ENCODE measurements at places on chromosomes 4 and X.

GRCh38 chr4:100827756-100828155 is 309.9 kb upstream of the EMCN start:
- no peak overlapping the region for H3K4me3 ChIP-seq
- H3K36me3 ChIP-seq, result no peaks in the 10 kb centered on the region
- no peaks in the 10 kb centered on the region for H3K27me3 ChIP-seq
- no peak for DNase-seq
- no peak overlapping the region for H3K27ac ChIP-seq

- no peak overlapping the region for H3K4me3 ChIP-seq
- H3K27me3 ChIP-seq, result peaks cover 16% of the 10 kb centered on the region
- H3K4me1 ChIP-seq, result no peaks in the 10 kb centered on the region
- H3K36me3 ChIP-seq, result no peaks in the 10 kb centered on the region
- DNase-seq, result no peak
These were observed 23.5 kb downstream of the OTC start for GRCh38 chrX:38375891-38376290.

GRCh38 chrX:136215559-136215958 is 35.6 kb downstream of the MAP7D3 start:
- H3K4me3 ChIP-seq, result no peak overlapping the region
- peaks cover 12% of the 10 kb centered on the region for H3K36me3 ChIP-seq
- H3K4me1 ChIP-seq, result no peaks in the 10 kb centered on the region
- H3K27ac ChIP-seq, result no peak overlapping the region
- no peaks in the 10 kb centered on the region for H3K27me3 ChIP-seq

DNA sequence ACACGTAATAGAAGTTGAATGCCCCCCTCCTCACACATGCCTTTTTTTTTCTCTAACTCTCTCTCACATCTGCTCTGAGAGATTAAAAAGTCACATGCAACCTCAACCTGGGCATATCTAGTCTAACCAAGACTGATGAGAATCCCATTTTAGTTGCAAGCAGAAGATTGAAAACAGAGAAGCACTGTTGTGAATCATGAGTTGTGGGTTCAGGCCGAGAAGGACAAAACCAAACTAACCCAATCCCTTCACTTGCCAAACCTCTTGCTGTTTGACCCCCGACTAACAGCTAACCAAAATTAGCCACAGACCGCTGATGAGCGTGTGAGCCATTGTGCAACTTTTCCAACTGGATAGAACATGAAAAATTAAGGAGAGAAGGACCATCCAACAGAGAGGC is 31.8 kb downstream of the CXCL1 start:
- H3K4me3 ChIP-seq, result no peak overlapping the region
- H3K27ac ChIP-seq, result no peak overlapping the region
- H3K27me3 ChIP-seq, result no peaks in the 10 kb centered on the region
- DNase-seq, result no peak
- H3K4me1 ChIP-seq, result no peaks in the 10 kb centered on the region
- no peaks in the 10 kb centered on the region for H3K36me3 ChIP-seq

GRCh38 chrX:30278365-30278764 is 30.8 kb downstream of the NR0B1 start:
- no peak overlapping the region for H3K27ac ChIP-seq
- no peak overlapping the region for H3K4me3 ChIP-seq
- H3K4me1 ChIP-seq, result no peaks in the 10 kb centered on the region
- H3K36me3 ChIP-seq, result no peaks in the 10 kb centered on the region

- H3K36me3 ChIP-seq, result no peaks in the 10 kb centered on the region
- no peak for DNase-seq
- H3K4me3 ChIP-seq, result no peak overlapping the region
- H3K27ac ChIP-seq, result no peak overlapping the region
These were observed 59.6 kb upstream of the RASSF6 start for GRCh38 chr4:73679836-73680235.

DNA sequence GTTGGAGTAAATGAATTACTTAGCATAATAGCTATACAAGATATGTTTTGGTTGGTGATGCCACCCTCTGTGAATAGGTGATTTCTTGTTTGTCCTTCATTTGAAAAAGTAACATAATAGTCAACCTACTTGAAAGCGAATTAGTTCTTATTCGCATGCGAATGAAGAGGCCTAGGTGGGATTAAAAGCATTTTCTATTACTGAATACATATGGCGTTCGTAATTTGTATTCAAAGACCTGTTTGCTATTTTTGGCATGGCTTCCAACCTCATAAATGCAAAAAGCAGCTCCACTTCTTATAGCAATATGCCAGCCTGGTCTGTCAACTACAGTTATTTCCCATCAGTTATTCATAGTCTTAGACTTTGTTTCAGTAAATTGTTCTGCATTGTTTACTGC is 261.3 kb downstream of the TENM3 start:
- no peak overlapping the region for H3K27ac ChIP-seq
- H3K4me3 ChIP-seq, result no peak overlapping the region
- no peak for DNase-seq
- no peaks in the 10 kb centered on the region for H3K4me1 ChIP-seq
- H3K27me3 ChIP-seq, result peaks cover 38% of the 10 kb centered on the region

GRCh38 chr4:184268584-184269160 is 51.0 kb upstream of the ENPP6 start:
- H3K4me1 ChIP-seq, result peaks cover 30% of the 10 kb centered on the region
- no peaks in the 10 kb centered on the region for H3K27me3 ChIP-seq
- H3K36me3 ChIP-seq, result peaks cover 9% of the 10 kb centered on the region
- peak overlapping the region; percentile 96 for H3K27ac ChIP-seq
- H3K4me3 ChIP-seq, result peak overlapping the region; percentile 79
